ENCODE measurements at places on chromosomes 3 and 15.

GRCh38 chr3:188067932-188068331 is 86.0 kb upstream of the LPP start:
- DNase-seq = no peak

DNA sequence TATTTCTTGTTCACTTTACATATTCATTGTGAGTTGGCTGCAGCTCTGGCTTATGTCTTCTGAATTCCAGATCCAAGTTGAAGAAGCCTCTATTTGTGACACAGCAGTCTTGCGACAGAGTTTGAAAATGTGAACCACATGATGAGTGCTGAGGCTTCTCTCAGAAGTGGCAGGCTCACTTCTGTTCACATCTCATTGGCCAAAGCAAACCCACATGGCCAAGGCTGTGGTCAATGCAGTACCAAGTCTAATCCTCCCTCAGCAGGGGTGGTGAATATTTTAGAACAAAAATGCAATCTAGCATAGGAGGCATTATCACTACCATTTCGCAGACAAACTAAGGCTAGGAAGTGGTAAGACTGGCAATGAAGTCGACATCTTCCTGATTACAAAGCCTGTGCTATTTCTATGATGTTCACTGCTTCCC is 45.2 kb downstream of the CDCP1 start:
- no peak for DNase-seq

GRCh38 chr3:23711916-23712494 is 93.8 kb upstream of the UBE2E1 start:
- no peak for DNase-seq

- DNase-seq = no peak
Observed at GRCh38 chr15:61393949-61394348, 164.8 kb upstream of the RORA start.

DNA sequence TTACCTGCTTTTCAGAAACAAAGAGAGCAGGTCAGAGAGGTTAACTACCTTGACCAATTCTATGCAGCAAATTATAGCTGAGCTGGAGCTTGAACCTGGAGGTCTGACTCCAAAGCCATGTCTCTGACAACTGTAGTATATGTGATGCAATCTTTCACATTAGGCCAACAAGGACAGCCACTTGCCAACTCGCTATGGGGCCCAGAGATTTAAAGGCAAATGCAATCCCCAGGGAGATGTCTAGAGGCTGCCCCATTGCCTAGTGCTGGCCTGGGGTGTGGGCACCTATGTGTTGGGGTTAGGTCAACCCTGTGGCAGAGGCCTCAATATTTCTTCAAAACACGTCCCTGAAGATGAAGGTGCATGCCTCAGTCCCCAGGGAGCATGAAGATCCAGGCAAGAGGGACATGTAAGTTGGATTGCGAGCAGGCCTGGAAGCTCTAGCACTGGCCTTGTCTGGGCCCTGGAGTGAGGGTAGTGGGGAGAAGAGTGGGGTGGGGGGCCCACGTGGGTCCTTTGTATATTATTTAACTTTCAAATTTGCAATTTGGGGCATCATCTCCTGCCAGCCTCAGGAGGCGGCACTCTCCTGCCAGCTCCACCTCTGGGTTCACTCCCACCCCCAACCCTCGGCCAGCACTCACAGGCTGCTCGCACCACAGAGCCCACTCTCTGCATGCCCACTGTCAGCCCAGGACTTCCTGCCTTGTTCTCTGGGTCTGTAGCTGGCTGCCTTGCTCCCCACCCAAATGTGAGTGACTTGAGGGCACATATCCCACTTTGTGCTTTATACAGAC is 64.3 kb downstream of the SLC12A8 start:
- no peak for DNase-seq

DNA sequence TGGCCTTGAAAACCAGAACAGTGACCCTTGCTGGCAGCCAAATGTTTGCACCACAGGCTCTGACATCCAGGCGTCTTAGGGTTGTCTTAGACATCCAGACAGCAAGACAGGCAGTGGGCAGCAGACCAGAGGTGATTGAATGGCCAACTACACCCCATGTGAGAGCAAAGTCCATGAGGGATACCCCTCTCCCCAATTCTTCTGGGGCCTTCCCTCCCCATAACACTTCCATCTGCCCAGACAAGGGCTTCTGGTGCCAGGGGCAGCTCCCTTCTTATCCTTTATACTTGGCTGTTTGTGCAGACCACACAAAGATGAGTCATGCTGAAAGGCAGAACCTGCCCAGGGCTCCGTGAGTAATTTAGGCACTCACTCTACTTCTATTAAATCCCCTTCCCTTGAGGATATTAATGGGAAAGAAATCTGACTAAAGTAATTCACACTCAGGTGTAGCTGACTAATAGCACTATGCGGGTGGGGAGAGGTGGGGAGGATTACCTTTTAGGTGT is 257.9 kb downstream of the UACA start:
- no peak for DNase-seq

GRCh38 chr15:81254277-81254915 is 57.7 kb downstream of the IL16 start:
- no peak for DNase-seq

- peak; percentile 7 for DNase-seq
Observed at GRCh38 chr15:40064231-40064894, 25.4 kb upstream of the SRP14 start.

GRCh38 chr3:43001094-43001553 is 22.0 kb downstream of the GASK1A start:
- DNase-seq = peak; percentile 94

DNA sequence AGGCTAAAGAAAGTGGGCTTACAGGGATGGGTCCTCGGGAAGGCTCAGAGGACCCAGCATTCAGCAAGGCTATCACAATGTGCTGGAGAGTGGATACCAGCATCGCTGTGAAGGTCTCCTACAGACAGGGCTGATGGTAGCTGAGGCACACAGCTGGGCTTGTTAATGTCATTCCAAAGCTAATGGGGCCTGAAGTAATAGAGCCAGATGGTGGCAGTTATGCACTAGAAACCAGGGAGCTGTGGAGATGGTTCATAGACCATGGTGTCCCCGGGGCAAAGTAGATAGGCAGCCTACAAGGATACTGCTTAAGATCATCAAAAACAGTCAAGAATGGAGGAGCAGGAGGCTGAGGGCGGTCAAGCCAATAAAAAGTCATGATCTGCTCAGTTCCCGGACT is 24.8 kb upstream of the BOC start:
- DNase-seq = no peak

DNA sequence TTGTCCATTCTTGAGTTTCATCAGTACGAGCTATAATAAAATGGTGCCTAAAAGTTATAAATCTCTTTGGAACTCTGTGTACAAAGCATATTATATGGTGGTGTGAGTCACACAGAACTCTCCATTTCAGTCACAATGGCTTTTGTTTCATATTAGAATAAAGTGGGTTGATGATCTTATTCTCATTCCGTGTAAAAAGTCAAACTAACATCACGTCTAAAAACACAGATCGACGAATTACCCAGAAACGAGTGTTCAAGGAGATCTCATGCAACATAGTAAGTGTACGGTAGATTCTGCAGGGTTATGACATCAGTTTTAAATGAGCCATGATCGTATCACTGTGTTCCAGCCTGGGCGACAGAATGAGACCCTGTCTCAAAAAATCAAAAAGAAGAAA is 122.4 kb downstream of the FOXP1 start:
- no peak for DNase-seq

DNA sequence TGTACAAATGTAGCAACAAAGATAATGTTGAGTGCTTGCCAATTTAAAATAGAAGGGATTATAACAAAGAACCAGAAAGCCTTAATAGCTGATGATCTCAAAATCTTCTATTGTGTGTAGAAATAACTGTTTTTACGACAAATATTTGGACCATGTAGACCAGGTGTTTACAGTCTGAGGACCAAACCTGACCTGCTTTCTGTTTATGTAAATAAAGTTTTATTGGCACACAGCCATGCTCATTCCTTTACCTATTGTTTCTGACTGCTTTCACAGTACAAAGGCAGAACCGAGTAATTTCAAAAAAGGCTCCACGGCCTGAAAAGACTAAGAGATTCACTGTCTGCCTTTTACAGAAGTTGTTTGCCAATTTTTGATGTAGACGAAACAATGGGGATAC is 91.8 kb downstream of the GOLIM4 start:
- DNase-seq = no peak

DNA sequence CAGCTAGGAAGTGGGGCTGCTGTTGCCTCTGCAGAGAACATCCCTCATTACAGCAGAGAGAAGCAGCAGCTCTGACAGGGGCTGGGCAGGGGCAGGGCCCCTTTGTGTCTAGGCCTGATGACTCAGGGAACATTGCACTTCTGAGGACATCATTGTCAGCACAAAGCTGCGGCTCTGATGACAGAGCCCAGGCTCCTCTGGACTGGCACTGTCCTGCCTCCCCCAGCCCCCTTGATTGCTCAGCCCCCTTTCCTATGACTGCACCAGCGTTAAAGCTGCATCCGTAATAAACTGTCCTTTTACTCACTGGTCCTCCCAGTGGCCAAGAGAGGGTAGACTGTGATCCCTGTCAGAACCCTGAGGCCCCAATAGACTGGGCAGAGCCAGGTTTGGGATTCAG is 18.3 kb downstream of the TRH start:
- no peak for DNase-seq

DNA sequence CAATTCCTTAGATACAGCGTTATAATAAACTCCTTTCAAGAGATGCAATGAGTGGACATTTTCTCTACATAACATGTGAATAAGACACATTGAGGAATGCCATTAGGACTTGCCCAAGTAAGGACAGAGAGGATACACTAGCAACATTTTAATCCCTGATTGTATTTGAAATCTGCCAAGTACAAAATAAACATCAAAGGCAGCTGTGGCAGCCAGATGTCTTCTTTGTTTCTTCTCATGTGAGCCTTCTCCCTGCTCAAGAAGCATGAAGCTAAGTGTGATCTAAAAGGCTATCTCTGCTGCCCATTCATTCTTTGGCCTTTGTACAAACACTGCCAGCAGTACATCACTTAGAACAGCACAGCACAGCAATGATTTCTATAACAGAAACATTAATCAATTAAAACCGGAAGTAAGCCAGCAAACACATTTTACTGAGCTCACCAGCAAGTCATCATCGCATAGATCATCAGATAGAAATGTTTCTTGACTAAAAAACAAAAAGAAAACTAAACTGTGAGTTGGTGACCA is 364.0 kb downstream of the CNTN6 start:
- no peak for DNase-seq

DNA sequence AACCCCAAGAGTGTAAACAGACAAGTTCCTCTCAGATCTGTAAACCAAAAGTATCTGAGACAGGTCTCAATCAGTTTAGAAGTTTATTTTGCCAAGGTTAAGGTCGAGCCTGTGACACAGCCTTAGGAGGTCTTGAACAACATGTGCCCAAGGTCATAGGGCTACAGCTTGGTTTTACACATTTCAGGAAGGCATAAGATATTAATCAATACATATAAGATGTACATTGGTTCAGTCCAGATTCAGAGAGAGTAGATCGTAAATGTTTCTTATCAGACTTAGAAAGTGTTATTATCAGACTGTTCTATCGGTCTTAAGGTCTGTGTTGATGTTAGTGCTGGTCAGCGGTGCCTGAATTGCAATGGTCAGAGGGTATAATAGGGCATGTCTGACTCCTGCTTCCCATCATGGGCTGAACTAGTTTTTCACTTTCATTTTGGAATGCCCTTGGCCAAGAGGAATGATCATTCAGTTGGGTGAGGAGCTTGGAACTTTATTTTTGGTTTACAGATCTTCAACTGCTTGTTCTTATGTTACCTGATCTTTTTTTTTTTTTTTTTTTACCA is 27.0 kb upstream of the MFGE8 start:
- DNase-seq = no peak

- no peak for DNase-seq
Observed at GRCh38 chr3:192858849-192859585, 58.6 kb downstream of the MB21D2 start.

- DNase-seq = no peak
Observed at GRCh38 chr3:141336672-141337522, 31.4 kb upstream of the ZBTB38 start.

GRCh38 chr3:45597171-45597570 is 2.6 kb downstream of the LIMD1 start:
- no peak for DNase-seq

- no peak for DNase-seq
Observed at GRCh38 chr3:187823746-187824145, 78.5 kb upstream of the BCL6 start.

DNA sequence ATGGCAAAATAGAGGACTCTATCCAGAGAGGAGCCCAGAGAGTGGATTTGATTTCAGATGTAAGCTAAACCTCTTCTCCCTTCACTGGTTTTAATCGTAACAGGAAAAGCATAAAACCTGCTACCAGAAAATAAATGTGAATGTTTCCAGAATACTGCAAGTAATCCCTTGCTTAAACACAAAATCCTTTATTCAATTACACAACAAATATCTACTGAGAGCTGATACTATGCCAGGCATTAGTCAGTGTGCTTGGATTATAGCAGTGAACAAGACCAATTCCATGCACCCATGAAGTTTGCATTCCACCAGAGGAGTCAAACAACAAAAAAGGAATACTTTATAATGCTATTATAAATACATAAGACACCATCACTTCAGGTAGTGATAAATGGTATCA is 15.1 kb downstream of the AVEN start:
- no peak for DNase-seq

DNA sequence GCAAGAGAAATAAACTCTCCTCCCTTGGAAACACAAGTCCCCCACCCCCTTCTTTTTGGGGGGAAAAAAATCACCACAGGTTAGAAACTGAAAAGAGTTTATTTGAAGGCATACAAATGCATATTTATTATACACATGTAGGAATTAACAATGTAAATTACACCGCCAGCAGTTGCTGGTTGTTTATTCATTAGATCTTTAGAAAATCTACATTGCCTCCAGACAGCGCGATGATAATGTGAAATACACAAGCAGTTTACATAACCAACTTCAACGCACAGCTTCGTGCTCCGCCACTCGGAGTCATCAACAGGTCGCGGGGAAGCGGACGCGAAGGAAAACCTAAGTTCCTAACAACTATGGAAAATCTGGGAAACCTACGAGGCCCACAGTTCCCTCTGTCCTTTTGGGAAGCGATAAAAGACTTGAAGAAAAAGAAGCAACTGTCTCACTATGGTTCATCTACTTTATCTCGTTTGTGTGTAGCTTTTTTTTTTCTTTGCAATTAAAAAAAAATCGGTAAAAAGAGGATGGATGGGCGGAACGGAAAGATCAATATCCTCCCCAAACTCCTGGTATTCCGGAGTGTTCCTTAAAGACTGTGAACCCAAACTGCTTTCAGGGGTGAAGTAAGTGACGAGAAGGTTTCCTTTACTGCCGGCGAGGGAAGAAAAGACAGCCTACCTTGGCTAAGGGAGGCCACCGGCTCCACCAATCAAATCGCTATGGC is 8.4 kb upstream of the FOXB1 start:
- DNase-seq = no peak

DNA sequence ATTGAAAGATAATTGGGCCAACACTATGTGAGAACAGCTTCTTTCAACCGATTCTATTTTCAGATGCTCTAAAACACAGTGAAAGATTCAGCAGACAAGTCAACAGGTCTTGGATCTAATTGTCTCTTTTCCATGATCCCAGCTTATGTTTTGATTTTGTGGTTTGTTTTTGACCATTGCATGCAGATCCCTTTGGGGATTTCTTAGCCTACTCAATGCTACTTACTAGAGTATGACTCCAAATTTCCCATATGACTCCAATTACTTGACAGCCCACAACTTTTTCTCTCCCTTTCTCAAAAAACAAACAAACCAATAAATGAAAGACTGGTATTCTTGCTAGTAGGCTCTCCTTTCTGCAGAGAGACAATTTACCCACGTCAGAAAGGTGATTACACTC is 67.1 kb downstream of the KCNH8 start:
- DNase-seq = no peak

GRCh38 chr3:110902453-110903085 is 169.0 kb upstream of the NECTIN3 start:
- DNase-seq = no peak

- peak; percentile 80 for DNase-seq
Observed at GRCh38 chr15:64507293-64507802, 47.0 kb downstream of the ZNF609 start.

Data from ovary (tissue), 10 donors.